ENCODE measurements at places on chromosomes 2 and 18.

DNA sequence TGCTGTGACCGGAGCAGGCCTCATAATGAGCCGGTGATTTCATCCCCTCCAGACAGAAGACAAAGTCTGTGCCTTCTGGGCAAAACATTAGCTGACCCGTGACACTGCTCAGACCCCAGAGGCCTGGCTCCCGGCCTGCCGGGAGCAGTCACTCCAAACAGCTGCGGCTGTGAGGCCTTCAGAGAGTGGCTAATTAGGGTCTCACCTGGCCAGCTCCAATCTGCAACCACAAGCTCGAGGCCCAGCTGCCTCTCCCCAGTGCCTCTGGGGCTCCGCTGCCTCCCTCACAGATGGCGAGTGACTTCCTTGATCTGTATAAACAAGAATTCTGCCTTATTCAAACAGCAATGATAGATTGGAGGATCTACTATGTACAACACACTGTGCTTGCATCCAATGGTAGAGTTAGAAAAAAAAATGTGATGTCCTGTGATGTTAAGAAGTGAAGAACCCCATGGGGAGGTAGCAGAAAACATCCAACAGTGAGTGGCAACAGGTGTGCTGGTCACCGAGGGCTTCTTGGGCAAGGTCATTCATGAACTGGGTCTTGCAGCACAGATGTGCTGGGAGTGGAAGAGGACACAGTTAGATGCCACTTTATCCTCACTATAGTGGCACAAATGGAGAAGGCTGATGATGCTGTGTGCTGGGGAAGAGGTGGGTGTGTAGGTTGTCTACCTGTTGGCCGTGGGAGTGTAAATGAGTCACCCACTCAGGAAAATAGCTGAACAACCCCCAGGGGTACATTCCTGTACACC lies 98.2 kb upstream of the ASAP2 start:
- no peak for DNase-seq

GRCh38 chr2:145593991-145594614 lies 1074.2 kb upstream of the ZEB2 start:
- DNase-seq: no peak

- no peak for DNase-seq
Observed at GRCh38 chr18:76765649-76766048, 56.7 kb upstream of the ZNF236 start.

- no peak for DNase-seq
Observed at GRCh38 chr2:205895981-205896655, 189.9 kb downstream of the INO80D start.

GRCh38 chr18:9701609-9702349 lies 6.3 kb upstream of the RAB31 start:
- DNase-seq: no peak

DNA sequence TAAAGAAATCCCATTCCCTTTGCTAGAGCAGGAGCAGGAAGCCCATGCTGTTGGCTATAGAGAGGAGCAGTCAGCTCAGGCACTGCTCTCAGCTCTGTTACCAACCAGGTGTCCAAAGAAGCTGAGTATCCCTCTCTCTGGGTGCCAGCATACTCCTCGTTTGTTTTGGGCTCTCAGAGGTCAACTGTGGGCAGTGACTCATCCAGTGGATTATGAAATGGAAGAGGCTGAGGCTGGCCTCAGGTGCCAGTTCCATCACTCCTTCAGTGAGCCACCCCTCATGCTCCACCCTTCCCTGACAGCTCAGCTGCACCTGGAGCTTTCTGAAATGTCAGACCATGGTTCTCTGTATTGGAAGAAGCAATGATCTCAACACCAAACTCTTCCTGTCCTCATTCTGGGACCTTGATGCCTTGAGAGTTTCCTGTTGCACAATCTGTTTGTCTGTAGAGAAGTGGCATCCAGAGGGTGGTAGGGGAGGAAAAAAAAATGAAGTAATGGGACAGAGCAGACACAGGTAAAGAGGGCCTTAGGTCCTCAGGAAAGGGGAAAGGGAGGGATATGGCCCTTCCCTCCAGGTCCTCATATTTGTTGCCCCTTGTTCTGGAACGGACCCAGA lies 31.2 kb upstream of the EN1 start:
- DNase-seq: no peak

GRCh38 chr2:1556776-1557466 lies 143.7 kb downstream of the TPO start:
- no peak for DNase-seq

DNA sequence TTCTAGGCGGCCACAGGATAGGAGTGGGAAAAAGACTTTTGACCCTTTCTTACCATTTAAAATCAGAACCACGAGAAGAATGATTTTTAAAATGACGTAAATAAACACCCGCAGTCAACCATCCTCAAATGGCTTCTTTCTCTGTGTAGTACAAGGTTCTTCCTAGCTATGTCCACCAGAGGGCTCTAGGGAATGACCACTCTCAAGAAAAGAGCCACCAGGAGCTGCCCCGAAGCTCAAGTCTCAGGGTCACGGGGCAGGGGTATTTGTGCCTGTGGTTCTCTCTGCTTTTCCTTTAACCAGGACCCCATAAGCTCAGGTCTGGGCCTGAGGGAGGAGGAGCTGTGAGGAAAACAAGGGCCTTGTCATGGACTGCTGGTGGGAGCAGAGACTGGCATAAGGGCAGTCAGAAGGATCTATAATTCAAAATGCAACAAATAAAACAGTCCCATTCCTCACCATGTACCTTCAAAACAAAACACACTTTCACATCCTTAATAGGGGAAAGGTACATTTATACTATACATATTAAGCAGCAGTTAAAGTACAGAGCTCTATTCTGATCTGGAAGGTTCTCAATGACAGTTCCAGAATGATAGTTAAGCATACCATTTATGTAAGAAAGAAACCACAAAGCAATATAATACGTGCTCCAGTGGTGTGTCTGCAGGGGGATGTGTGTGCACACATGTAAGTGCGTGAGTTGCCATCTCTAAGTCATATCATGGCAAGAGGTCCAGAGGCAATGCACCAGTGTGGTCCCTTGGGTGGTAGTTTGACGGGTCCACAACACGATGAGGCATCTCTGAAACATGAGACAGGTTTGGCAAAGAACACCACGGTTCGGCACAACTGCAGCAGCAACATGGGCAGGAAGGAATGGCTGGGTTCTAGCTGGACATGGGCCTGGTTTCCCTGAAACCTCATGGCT lies 18.6 kb downstream of the LYPD1 start:
- no peak for DNase-seq

DNA sequence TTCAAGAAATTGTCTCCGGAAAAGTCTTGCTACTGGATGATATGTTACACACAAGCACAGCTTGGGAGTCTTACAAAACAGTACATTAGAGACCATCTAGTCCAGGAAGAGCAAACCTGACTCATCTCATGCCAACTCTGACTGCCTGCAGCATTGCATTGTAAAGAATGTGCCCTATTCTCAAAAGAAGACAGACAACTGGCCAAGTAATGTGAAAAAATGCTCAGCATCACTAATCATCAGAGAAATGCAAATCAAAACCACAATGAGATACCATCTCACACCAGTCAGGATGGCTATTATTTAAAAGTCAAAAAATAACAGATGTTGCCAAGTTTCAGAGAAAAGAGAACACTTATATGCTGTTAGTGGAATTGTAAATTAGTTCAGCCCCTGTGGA lies 42.7 kb upstream of the GORASP2 start:
- no peak for DNase-seq

- no peak for DNase-seq
Observed at GRCh38 chr2:224570328-224570993, 14.7 kb downstream of the CUL3 start.

- no peak for DNase-seq
Observed at GRCh38 chr2:20054119-20054518, 2.7 kb upstream of the LAPTM4A start.

DNA sequence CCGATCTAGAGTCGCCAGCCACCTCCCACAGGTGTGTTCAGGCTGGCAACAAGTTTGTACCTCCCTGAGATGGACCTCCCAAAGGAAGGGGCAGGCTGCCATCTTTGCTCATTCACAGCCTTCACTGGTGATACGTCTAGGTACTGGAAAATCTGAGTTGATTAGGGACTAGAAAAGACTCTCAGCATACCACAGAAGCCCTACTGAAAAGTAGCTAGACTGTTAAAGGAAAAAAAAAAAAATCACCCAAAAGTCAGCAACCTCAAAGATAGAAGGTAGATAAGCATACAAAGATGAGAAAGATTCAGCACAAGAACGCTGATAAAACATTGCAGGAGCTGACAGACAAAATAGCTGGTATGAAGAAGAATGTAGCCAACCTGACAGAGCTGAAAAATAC lies 128.6 kb upstream of the WDR75 start:
- DNase-seq: no peak

GRCh38 chr2:239391286-239392071 lies 9.3 kb downstream of the HDAC4 start:
- no peak for DNase-seq

GRCh38 chr2:11079136-11079824 lies 76.0 kb upstream of the SLC66A3 start:
- DNase-seq: no peak

DNA sequence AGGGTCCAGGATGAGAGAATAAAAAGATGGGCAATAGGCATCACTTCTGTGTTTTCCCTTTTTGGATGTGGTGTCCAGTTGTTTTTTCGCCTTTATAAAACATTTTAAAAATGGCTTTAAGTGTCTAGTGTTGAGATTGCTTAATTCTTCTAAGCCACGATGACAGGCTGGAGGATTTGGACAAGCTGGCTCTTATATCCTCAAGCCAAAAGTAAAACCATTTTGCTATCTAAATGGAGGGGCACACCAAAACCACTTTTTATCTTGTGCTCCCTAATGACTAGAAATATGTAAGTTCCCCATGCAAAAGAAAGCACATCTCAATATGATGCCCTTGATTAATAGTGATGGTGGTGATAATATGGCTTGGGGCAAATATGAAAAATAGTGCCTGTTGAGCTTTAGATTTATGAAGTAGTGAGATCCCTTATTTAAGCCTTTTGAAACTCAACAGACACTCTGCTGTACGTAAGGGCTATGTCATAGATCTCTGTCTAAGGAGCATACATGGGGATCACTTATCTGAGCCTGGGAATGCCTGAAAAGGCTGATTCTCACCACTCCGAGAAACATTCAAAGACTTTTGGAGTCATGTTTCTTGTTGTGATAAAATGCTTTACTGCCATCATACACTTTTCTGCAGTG lies 185.5 kb downstream of the KCNS3 start:
- DNase-seq: no peak

Measured in stimulated activated CD8-positive, alpha-beta memory T cell treated with anti-CD3 and anti-CD28 coated beads, Interleukin-15, amount 100 ng/mL, for 1 hour (primary cell).